ENCODE measurements at places on chromosomes 1 and 21.
A peak's percentile ranks its signal among the peaks of the same experiment; 100 is the strongest.

- no peak for DNase-seq
These were observed 710.2 kb downstream of the AMY1C start for GRCh38 chr1:104459886-104460285.

GRCh38 chr1:66168948-66169671 lies 364.8 kb upstream of the SGIP1 start:
- DNase-seq, result no peak

DNA sequence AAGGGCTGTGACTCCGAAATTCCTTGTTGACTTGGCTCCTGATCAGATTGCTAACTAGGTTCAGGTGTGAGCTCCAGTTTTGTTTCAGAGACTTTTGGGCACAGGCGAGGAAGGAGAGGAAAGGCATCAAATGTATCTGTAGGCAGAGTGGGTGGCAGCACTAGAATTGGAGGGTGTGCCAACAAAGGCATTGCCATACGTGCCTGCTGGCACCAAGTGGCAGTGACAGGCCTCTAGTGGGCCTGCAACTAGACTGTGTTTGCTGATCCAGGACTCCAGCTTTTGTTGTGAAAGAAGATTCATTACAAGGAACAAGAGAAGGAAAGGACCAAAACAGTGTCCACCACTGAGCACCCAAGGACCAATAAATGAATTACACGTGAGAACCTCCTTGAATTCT lies 79.5 kb downstream of the TM2D1 start:
- DNase-seq, result no peak

DNA sequence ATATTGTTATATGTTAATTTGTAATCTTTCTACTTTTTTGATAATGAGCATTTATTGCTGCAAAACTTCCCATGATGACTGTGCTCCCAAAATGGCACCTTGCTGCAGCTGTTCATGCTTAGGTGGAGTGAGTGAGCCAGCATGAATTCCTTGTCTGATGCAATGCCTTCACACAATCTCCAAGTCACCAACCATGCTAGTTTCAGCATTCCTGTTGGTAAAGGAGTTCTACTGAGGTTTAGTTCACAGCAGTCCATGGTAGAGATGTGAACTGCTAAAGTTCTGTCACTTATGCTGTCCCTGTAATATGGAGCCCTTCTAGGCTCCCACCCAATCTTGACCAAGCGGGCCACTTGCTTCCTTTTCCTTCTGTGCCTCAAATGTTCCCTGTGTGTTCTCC lies 26.2 kb upstream of the PRKACB start:
- DNase-seq, result no peak

GRCh38 chr1:243748706-243749283 lies 101.2 kb downstream of the AKT3 start:
- peak; percentile 81 for DNase-seq

DNA sequence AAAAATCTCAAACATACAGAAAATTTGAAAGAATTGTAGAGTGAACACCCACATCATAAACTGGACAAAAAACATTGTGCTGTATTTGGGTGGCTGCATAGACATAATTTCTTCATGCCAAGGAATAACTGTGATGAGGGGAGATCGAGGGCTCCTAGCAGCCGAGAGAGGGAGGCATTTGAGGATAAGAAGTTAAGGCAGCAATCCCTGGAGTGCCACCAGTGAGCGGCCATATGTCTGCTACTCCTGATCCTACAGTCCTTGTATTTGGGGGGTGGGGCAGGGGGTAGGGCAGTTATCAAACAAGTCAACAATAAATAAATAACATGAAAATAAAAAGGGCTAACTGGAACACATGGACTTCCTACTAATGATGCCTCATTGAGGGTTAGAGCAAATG lies 54.5 kb downstream of the ATP5PO start:
- no peak for DNase-seq

DNA sequence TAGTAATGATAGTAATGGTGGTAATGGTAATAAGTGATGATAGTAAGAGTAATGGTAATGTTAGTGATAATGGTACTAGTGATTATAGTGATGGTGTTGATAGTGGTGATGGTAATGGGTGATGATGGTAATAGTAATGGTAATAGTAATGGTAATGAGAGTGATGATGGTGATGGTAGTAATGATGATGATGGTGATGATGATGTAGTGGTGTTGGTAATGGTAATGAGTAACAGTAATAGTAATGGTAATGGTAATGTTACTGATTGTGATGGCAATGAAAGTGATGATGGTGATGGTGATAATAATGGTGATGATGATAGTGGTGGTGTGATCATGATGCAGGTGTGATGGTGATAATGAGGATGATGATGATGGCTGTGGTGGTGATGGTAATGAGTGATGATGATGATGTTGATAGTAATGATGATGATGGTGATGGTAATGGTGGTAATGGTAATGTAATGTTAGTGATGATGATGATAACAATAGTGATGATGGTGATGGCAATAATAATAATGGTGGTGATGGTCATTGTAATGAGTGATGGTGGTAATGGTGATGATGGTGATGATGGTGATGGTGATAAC lies 235.0 kb downstream of the MATN1 start:
- no peak for DNase-seq

GRCh38 chr1:168031198-168031597 lies 94.3 kb upstream of the MPC2 start:
- no peak for DNase-seq

DNA sequence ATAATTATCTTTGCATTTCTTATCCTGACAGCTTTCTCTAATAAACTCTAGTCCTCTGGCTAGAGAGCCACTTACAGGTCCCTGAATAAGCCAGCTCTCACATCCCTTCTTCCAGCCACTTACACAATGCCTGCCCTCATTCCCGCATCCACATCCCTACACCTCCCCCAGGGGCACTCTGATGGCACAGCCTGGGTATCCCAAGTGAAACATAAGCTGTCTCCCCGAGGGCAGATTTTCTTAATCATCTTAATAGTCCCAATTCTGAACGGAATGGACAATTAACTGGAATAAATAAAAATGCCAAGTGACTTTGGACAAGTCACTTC lies 4.9 kb downstream of the RHOC start:
- no peak for DNase-seq

DNA sequence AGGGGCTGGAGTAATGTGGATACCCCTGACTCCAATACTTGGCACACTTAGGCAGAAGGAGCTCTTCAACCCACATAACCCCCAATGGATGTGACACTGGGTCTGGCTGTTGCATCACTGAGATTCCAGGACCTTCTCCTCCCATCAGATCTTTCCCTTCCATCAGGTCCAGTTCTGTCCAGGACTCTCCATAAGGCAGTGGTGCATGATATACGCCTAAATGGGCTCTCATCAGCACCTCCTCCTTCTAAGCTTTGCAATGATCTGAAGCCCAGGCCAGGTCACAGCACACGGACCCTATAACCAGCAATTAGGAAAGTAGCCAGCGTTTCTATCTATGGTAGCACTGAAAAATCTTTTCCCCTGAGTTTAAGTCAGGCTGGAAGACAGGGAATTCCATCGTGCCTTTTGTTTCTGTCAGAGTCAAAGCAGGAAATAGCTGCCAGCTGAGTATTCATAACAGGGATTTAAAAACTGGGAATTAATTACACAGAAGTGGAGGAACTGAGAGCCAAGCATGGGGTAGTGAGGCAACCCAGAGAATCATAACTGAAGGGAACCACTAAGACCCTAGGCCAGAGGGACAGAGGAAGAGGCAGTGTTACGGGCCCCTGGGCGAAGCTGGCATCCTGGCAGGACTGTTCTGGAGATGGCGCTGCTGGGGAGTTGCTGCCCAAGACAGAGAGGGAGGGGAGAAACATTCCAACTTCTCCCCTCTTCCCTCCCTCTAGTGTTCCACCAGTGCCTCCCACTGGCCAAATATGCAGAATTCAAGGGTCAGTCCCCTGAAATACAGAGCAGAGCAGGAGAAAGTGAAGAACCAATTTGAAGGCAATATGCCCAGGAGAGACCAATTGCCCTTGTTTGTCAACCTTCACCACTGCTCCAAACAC lies 37.5 kb upstream of the HOOK1 start:
- DNase-seq, result peak; percentile 27

- DNase-seq, result no peak
These were observed 23.7 kb downstream of the PRRX1 start for GRCh38 chr1:170687621-170688020.

DNA sequence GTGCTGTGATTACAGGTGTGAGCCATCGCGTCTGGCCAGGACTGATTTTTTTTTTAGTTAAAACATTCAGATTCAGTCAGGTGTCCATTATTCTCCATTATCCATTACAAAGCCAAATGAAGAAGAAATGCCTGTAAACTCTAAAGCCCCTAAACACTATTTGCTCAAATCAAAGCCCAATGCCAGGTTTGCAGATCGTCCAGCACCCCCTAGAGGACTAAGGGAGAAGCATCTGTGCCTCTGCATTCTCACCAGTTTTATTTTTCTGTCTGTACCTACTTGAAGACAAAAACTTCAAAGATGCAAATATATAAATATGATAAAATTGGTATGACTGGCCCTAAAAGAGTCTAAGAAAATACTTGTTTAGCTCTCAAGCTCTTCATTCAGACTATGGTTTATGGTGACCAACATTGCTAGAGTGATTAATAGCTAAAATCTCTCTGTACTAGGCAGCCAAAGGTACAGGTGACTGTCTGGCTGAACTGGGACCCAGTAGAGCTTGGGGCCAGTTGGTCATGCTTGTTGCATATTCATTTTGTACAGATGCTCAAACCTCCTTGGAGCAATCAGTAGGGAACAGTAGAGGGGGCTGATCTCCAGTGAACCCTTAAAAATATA lies 138.4 kb downstream of the SYT2 start:
- peak; percentile 22 for DNase-seq

GRCh38 chr21:17660862-17661261 lies 48.2 kb upstream of the BTG3 start:
- DNase-seq, result no peak

GRCh38 chr1:214844319-214844718 lies 238.2 kb upstream of the KCNK2 start:
- DNase-seq, result no peak

DNA sequence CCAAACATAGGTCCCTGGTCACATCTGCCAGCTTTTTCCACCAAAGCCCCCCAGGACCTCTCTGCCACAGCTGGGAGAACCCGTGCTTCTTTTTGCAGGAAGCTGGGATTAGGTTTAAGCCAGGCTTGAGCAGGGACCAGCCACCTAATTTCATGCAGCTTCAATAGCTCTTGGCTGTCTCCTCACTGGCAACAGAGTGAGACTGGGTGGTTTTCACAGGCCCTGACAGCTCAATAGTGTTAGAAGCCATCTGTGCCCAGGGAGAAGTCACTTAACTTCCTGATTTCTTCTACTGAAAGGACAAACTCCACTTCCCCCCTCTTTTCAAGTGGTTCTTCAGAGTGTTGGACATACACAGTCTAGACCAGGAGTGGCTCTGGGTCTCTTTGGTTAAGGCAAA lies 20.4 kb upstream of the SRSF4 start:
- DNase-seq, result no peak

DNA sequence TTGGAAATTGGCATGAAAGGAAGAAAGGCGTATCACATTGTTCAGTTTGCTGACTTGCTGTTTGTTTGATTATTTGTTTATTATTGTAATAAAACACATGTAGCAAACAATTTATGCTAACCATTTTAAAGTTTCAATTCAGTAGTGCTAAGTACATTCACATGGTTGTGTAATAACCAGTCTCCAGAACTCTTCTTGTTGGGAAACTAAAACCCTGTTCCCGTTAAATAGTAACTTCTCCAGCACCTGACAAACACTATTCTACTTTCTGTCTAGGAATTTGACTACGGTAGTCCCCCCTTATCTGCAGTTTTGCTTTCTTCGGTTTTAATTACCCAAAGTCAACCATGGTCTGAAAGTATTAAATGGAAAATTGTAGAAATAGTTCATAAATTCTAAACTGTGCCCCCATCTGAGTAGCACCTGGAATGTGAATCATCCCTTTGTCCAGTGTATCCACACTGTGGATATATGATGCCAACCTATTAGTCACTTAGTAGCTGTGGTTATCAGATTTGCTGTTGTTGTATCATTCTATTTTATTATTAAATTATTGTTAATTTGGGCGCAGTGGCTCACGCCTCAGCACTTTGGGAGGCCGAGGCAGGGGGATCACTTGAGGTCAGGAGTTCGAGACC lies 5.5 kb downstream of the MORC3 start:
- DNase-seq, result no peak

DNA sequence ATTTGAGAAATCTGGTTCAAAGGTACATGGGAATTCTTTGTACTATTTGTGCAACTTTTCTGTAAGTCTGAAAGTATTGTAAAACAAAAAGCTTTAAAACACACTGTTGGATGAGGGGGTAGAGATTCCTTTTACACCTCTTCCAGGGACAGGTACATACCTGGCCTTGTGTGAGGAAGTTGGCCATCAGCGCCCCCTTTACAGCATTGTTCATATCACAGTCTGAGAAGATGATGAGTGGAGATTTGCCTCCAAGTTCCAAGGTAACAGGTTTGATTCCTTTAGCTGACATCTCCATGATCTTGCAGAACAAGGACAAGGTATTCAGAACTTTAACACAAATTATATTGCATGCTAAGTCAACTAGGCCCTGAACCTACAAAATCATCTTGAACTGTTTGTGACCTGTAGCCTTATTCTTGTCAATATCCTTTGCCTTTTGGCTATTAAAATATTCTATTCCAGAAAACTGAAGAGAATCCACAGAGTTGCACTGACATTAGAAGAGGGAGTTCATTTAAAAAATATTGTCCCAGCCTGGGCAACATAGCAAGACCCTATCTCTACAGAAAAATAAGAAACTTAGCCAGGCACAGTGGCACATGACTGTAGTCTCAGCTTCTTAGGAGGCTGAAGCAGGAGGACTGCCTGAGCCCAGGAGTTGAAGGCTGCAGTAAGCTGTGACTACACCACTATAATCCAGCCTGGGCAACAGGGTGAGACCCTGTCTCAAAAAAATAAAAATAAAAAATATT lies 18.9 kb downstream of the ALDH9A1 start:
- no peak for DNase-seq

DNA sequence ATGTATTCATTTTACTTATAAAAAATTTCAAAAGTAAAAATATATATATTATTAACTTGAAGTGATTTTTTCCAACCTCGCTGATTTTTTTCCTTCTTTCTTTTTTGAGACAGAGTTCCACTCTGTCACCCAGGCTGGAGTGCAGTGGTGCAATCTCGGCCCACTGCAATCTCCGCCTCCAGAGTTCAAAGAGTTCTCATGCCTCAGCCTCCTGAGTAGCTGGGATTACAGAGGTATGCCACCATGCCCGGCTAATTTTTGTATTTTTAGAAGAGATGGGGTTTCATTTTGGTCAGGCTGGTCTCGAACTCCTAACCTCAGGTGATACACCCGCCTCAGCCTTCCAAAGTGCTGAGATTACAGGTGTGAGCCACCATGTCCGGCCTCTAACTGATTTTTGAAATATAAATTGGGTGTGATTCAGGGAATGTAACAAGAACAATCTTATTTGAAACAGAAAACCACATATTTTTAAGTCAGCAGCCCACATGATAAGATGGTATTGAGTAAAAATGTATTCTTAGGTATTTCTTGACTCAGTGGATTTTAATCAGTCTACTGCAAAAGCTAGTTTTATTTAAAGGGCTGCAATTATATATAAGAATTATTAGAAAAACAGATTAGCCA lies 30.0 kb downstream of the ZBTB8B start:
- DNase-seq, result no peak

- DNase-seq, result peak; percentile 41
These were observed 14.9 kb downstream of the OLFML2B start for GRCh38 chr1:162008799-162009198.
